ENCODE measurements at places on chromosomes 11 and 22.

DNA sequence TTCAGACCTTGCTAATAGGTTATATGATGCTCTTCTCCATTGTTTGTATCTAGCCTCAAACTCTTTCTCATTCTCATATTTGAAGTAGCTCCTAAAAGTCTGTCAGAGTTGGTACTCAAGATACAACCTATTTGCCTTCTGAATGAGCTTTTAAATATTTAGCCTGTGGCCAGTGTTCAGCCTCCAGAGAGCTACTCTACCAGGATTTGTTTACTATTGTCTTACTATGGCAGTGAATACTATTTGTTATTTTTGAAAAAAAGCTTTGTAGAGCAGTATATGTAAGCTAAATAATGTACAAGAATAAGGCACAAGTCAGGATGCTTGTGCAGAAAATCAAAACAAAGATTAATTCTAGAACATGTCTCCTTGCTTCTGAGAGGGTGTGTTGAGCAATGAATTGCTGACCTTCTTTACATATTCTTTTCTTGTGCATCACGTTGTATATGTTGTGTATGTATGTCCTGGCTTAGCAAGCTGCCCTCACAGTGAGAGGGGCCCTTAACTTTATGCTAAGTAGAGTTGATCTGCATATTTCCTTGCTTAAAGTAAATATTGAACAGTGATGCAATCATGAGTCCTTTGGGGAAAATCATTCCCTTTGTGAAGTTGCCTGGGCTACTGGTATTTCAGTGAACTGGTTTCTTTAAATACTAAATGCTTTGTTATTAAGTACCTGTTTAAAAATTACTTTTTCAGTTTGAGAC, 438.0 kb downstream of the LUZP2 start:
- DNase-seq: no peak

DNA sequence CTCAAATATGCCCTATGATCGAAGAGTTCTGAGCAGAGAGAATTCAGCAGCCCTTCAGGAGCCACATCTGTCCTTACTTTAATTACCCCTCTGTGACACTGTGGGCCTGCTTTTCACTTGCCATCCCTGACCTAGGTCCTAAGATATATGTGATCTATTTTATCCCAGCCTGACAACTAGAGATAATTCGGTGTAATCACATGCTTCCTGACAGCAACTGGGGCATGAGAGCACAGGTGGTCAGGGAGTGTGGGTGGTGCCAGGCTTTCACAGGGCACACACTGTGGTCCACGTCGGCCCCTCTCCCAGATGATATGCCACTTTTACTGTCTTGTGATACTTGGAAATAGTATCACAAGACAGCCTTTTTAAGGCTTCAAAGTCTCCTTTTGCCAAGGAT, 3.9 kb downstream of the TUBA8 start:
- no peak for DNase-seq

GRCh38 chr22:32904044-32904443, 102.5 kb downstream of the TIMP3 start:
- no peak for DNase-seq

GRCh38 chr22:50697667-50698506, 25.3 kb downstream of the SHANK3 start:
- DNase-seq: no peak

GRCh38 chr11:74171630-74171968, 510 bp downstream of the PPME1 start:
- no peak for DNase-seq

GRCh38 chr22:30947816-30948454, 20.6 kb downstream of the MORC2 start:
- no peak for DNase-seq

- DNase-seq: no peak
These were observed 15.8 kb downstream of the C11orf71 start for GRCh38 chr11:114384487-114384886.

DNA sequence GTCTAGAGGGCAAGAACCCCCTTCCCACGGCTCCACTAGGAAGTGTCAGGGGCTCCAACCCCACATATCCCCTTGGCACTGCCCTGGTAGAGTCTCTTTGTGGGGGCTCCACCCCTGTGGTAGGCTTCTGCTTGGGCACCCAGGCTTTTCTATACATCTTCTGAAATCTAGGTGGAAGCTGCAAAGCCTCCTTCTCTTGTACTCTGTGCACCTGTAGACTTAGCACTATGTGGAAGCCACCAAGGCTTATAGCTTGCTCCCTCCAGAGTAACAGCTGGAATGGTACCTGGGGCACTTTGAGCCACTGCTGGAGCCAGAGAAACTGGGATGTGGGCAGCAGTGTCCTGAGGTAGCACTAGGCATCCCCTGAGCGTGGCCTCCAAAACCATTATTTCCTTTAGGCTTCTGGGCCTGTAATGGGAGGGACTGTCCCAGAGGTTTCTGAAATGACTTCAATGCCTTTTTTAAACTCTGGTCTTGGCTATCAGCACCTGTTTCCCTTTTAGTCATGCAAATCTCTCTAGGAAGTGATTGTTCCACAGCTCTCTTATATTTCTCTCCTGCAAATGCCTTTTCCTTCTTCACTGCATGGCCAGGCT, 68.4 kb downstream of the TRAF6 start:
- DNase-seq: no peak

DNA sequence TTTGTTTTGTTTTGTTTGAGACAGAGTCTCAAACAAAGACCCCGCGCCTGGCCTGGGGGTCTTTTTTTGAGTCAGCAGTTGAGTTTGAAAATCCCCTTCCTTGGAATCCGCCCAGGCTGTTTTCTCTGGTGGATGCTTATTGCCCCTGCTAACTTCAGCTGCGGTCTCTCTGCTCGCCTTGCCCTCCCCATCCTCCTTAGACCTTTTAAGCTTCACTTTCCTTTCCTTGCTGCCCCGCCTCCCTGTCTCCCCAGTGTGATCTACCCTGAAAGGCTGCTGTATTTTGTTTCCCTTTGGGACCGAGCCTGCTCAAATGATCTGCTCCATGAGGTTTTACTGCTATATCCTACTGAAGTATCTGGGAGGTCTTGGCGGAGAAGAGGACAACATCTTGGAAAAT, 2.5 kb downstream of the USP18 start:
- no peak for DNase-seq

- no peak for DNase-seq
These were observed 30.9 kb downstream of the C11orf58 start for GRCh38 chr11:16769386-16769785.

GRCh38 chr22:36334821-36335603, 52.8 kb downstream of the MYH9 start:
- DNase-seq: no peak

DNA sequence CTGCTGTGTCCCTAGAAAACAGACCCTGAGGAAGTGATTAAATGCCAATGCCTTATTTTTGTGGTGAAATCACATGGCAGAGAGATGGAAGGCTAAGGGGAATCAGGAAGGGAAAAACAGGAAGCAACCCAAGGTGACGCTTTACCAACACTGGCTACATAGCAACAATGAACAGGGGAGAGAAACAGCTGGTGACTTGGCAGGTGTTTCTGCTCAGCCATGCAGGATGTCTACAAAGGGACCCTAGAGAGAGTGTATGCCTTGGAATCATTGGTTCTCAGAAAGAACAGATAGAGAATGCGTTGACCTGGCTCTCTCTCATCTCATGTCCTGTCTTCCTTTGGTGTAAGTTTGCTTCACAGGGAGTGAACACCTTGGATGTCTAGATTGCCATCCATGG, 911.9 kb downstream of the OPCML start:
- DNase-seq: no peak
